ENCODE measurements at places on chromosomes 1 and 21. TPM values are rescaled to one million over a fixed set of nuclear protein-coding genes. Genes with fewer than 3 reads are reported as not detected.
A peak's percentile ranks its signal among the peaks of the same experiment; 100 is the strongest.

Gene LCE1D
- not detected for total RNA-seq

Gene IFI44
- total RNA-seq, result 10.0 TPM

Gene CCDC185
- total RNA-seq, result not detected

Gene ZNF692
- 142 TPM for total RNA-seq

Gene PLPPR4
- not detected for total RNA-seq

Gene ADGRB2
- total RNA-seq, result not detected

Gene TLCD4
- total RNA-seq, result not detected

Gene ETV3L
- total RNA-seq, result 1.7 TPM

Gene RAP1A
- total RNA-seq, result 138 TPM

Gene COL8A2
- 0.08 TPM for total RNA-seq

Gene IFNLR1
- 0.36 TPM for total RNA-seq

DNA sequence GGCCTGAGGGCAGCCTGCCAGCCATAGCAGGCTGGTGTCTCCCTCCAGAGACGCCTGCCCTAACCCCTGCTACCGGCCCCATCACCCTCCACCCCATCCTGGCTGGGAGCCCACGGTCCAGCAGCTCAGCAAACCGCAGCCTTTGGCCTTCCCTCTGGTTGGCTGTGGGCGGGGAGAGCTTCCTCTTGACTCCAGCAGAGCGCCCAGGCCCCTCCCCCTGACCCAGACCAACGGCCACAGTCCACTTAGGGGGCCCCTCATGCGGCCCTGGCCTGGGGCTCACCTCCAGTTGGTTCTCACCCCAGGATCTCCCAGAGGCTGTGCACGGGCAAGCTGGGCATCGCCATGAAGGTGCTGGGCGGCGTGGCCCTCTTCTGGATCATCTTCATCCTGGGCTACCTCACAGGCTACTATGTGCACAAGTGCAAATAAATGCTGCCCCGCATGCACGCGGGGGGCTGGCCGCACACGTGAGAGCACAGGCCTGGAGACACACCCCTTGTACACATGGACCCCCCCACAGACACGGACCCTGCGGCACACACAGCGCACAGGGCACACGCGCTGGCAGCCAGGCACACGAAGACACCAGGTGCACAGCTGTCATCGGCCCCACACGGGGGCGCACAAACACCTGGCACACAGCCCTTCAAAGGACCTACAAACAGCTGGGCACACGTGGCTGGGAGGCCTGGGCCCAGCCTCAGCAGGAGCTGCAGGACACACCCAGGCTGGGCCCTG lies 3.1 kb downstream of the SMIM1 start:
- no peak for DNase-seq

DNA sequence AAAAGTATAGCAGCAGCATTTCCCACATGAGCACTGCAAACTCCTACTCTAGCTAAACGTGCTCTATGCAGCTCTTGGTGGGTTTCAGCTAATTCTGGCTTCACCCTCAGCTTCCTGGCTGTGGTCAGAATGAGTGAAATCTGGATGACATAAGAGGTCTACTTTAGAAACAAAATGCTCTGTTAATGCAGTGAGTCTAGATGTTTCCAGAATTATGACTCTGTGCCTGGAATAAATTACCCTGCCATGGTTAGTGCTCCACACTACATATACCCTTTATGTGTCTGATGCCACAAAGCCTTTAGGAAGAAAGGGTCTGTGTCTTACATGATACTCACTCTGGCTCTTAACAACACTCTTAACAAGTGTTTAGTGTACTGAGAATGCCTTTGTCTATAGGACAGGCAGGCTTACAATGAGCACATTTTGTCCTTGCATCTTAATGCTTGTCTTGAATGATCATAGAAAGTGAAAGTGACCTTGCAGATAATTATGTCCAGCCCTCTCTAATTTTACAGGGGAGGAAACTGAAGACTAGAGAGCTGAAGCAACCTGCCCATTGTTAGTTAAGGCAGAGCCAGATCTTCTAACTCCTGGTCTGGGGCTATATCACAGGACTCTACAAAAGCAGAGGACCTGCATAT lies 9.2 kb downstream of the S100A10 start:
- DNase-seq, result peak; percentile 64

DNA sequence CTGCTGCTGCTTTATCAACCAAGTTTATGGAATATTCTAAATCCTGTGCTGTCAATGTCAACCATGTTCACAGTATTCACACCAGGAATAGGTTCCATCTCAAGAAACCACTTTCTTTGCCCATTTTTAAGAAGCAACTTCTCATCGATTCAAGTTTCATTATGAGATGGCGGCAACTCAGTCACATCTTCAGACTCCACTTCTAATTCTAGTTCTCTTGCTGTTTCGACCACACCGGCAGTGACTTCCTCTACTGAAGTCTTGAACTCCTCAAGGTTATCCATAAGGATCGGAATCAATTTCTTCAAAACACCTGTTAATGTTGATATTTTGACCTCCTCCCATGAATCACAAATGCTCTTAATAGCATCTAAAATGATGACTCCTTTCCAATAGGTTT lies 39.7 kb upstream of the IFNLR1 start:
- no peak for DNase-seq

GRCh38 chr1:167544447-167545093 lies 9.0 kb downstream of the CREG1 start:
- no peak for DNase-seq

DNA sequence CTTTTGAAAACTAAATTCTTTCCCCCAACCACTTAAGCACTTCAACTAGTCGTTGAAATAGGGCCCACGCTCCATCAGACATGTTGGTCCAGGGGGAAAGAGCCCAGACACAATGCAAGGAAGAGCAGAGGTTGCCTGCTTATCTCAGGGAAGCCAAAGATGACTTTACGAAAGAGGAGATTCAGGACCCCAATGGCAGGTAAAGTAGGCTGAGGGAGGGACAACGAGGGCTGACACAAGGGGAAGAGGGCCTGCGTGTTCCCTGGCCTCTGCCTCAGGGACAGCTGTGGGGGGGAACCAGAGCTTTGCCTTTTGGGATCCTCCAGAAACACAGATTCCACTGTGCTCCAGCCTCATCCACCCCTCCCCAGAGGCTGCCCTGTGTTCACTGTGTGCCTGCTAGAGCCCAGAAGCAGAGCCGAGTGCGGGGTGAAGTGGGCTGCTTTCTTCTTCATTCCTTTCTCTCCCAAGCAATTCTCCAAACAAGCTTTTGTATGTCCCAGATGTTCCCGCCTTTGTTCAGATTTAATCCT lies 135.5 kb upstream of the GRIK3 start:
- DNase-seq, result no peak

GRCh38 chr1:6811583-6811982 lies 26.3 kb downstream of the CAMTA1 start:
- no peak for DNase-seq

DNA sequence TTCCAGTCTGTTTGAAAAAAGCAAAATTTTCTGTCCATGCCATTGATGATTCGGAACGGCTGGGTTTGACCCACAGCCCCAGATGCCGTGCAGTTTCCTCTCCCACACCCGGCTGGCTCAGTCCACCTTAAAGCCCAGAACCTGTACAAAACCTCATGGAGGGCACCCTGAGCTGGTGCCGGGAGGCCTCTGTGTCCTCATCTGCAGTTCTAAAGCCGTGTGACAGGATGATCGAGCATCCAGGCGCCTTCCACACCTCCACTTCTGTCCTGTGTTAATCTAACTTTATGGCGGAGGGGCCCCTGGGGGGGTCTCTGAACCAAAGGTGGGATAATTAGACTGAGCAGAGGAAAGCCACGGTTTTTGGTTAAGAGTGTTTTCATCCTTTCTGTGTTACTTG lies 49.6 kb downstream of the SLC37A1 start:
- no peak for DNase-seq

- no peak for DNase-seq
Observed at GRCh38 chr1:37951783-37952624, 5.2 kb upstream of the INPP5B start.

DNA sequence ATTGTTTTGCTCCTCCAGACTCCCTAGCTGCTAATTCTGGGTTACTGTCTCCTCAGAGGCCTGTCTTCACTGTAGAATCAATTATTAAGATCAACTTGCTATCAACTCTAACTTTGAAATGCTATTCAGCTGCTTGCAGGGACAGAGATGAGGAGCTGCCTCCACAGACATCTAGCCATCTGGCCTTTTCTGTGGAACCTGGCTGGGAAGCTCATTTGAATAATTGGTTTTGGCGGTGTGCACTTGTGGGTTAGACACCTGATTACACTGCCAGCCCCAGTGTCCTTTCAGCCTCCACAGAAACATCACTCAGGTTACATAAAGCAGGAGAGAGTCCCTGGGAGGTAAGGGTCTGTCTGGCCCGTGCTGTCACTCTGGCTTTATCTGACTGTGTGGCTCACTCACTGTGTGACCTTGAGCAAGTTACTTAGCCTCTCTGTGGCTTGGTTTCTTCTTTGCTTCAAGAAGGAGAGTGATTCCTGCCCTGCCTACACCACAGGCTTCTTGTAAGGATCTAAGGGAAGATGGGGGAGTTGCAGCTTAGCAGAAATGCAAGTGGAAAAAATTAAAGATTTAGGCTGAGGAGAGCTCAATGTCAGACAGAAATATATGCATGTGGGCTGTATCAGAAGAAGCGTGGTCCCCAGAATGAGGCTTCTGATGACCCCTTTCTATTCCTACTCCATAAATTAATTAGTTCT lies 131.6 kb downstream of the BEND5 start:
- no peak for DNase-seq

- no peak for DNase-seq
Observed at GRCh38 chr1:92310185-92310597, 11.3 kb downstream of the RPAP2 start.

- no peak for DNase-seq
Observed at GRCh38 chr1:60171801-60172200, 98.2 kb upstream of the C1orf87 start.

DNA sequence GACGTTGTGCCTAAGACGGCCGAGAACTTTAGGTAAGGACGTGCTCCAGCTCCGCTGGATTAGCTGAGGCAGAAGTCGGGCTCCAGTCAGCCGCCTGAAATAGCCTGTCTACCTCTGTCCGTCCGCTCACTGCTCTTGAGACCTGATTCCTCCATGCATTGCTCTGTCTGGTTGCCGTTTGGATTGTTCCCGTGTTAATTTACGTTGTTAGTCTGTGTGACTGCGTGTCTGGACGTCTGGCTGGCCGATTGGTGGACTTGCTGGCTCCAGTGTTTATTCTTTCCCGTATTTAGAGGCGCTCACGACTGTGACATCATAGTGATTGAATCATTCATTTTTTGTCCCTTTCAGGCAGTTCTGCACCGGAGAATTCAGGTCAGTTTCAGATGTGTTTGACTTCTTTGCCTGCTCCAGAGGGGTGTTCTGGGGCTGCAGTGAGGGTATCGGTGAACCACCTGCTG lies 684 bp downstream of the PPIH start:
- DNase-seq, result no peak

DNA sequence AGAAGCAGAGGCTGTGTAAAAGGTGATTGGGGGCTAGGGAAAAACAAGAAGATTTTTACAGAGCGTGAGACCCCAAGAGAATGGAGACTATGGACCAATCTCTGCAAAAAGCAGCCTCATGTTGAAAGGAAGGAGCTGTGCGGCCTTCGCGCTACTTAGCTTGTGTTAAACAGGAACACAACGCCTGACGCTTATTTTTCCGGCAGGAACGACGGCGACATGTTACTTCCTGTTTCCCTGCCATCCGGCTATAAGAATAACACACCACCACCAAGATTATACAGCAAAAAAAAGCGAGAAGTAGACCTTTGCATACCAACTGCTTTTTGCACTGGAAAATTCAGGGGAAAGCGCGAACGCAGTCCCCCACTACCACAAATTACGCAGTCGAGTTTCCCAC lies 272.7 kb downstream of the FAM72C start:
- DNase-seq, result no peak

DNA sequence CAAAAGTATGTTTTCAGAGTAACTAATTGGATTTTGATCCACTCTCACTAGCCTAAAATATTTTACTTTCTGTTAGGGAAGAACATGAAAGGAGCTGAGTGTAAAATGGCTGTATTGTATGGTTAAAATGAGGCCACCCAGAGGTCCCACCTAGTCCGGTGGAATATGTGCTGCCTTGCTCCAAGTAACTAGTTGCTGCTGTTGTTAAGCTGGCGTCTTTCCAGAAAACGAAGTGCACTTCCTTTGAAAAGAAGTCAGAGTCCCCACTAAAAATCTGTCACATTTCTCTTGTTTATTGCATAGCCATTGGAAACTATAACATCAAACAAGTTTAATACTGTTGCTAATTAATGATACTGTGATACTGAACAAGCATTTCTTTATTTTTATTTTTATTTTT lies 3.2 kb downstream of the SLC25A33 start:
- no peak for DNase-seq

DNA sequence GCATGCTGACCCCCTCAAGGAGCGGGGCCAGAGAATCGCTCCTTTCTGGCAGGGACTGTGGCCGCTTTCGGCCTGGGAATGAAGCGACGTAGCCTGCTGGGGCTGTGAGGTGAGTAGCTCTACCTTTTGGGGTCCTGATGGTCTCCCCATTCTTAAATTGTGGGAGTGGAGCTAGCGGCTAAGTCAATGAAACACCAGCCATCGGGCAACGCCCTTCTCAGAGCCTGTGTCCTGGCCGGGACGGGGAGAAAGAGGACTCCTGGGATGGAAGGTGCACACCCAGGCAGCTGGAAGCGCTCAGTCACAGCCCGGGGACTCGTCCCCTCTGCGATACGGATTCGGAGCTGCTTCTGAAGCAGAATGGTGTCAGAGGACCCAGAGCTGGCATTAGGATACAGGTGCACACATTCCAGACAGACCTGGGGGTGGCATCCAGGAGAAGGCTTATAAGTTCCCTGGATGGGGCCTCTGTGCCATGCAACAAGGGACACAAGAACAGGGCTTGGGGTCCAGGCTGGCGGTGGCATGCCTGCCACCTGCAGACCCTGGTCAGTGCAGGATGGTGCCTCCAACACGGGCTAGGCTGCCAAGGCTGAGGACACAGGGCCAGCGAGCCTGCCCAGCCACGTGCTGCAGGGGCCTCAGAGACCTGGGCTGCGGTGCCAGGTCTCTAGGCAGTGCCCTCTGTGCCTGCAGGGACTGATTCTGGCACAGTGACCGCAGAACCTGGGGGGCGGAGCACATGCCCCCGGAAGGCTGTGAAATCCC lies 945 bp upstream of the WNT9A start:
- no peak for DNase-seq

- no peak for DNase-seq
Observed at GRCh38 chr1:65459397-65459768, 38.9 kb downstream of the LEPR start.

DNA sequence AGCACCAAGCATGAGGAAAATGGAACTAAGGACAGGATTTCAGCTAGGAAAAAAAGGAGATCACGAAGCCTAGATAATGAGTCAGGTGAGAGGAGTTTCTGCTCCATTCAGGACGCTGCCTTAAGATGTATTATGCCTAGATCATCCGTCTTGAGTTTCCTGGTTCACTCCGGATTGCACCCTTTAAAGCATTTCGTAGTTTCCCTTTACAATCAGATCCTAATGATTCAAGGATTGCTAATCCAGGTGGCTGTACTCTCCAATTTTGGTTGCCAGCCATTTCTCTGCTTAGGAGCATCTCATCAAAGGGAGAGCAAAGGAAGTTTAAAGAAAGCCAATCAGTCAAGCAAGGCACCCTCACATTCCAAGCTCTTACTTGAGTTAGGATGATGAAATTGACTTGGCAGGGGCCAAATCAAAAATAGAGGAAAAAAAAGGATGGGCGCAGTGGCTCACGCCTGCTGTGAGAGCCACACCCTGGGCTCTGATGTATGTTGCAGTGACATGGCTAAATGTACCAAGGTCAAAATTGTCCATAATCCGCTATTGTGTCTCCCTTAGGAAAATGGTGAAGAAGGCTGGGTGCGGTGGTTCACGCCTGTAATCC lies 156.9 kb upstream of the SOD1 start:
- DNase-seq, result no peak

Measured in natural killer cell treated with Interleukin-12 subunit alpha and Interleukin-12 subunit beta and Interleukin-15 and Interleukin-18, amount 100 ng/mL, for 72 hours (primary cell).